OCI-LY7 (cell line): ENCODE measurements at places on chromosomes 12 and 14.

GRCh38 chr12:5257763-5258495, 174.0 kb upstream of the NTF3 start:
- no peak for DNase-seq

- no peak for DNase-seq
These were observed 40.7 kb upstream of the TMEM263 start for GRCh38 chr12:106914796-106915634.

GRCh38 chr12:101439236-101439635, 31.7 kb upstream of the ARL1 start:
- DNase-seq, result no peak

GRCh38 chr14:35339761-35340406, 47.7 kb downstream of the PSMA6 start:
- peak; percentile 58 for DNase-seq

DNA sequence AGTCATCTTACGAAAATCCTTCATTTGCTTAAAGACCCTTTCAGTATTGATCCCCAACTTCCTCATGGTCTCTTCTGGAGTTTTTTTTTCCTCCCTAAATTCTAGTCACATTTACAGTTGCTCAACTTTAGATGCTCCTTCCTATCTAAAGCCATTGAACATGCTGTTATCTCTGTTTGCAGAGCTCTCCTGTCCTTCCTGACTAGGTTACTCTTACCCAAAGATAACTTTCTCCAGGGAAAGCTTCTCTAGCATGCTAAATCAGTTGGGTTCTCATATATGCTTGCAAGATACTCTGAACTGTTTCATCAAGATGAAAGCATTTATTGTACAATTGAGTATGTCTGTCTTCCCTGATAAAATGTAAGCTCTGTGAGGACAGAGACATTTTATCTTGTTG, 1.8 kb upstream of the RAB21 start:
- DNase-seq, result no peak

- no peak for DNase-seq
These were observed 262.5 kb downstream of the FOXG1 start for GRCh38 chr14:29028973-29029582.

GRCh38 chr12:113064395-113065125, 8.0 kb downstream of the DTX1 start:
- peak; percentile 55 for DNase-seq

GRCh38 chr12:96335270-96335669, 65.0 kb downstream of the CDK17 start:
- no peak for DNase-seq

- DNase-seq, result peak; percentile 53
These were observed 40.6 kb downstream of the SPRING1 start for GRCh38 chr12:116697305-116697704.

GRCh38 chr14:35374263-35374712, 30.3 kb downstream of the NFKBIA start:
- DNase-seq, result no peak

DNA sequence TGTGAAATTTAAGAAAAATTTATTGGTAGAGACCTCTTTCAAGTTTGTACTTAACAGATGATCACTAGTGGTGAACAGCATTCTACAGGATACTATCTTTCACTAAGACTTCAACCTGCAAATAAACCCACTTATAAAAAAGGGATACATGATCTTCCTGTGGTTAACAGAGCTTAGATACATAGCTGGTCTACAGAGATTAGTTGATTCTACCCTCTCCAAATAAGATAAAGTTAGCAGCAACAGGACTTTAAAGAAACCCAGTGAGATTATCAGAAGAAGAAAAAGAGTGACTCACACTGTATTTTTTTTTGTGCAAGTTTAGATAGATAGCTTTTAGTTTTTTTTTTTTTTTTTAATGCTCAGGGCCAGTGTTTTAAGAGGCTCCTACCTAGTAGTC, 34.5 kb downstream of the USP44 start:
- DNase-seq, result no peak

DNA sequence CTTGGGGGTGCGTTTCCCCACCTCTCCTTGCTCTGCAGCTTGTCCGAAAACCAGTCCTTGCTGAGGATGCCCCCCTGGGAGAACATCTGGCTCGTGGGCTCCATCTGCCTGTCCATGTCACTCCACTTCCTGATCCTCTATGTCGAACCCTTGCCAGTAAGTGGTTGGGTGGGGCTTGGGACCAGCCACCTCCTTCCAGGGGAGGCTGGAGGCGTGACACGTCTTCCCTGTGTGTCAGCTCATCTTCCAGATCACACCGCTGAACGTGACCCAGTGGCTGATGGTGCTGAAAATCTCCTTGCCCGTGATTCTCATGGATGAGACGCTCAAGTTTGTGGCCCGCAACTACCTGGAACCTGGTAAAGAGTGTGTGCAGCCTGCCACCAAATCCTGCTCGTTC, 57.5 kb downstream of the ANAPC7 start:
- no peak for DNase-seq

GRCh38 chr14:53526200-53526599, 373.1 kb upstream of the DDHD1 start:
- DNase-seq, result no peak

DNA sequence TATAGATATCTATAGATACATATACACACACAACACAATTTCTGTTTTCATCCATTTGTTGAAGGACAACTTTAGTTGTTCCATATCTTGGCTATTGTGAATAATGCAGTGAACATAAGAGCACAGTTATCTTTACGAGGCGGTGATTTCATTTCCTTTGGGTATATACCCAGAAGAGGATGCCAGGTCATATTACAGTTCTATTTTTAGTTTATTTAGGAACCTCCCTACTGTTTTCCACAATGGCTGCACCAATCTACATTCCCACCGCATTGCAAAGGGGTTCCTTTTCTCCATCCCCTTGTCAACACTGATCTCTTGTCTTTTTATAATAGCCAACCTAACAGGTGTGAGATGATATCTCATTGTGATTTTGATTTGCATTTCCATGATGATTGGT, 143.4 kb upstream of the ARHGAP5 start:
- DNase-seq, result no peak

DNA sequence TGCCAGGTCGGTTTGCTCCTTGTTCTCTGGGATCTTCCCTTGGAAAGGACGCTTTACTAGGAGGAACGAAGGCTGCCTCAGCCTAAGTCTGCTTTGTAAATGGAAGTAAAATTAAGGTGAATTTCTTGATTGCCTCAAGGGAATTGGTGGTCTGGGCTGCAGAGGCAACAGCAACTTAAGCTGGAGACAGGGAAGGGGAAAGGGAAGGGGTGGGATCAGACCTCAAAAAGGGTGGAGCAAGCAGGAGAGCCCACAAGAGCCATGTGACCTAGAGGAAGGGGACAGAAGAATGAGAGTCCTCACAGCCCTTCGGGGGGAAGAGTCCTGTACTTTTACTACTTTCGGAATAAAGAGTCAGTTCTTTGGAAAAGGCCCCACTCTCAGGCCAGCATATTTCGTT, 147.9 kb downstream of the PPM1H start:
- no peak for DNase-seq

- DNase-seq, result no peak
These were observed 161.1 kb upstream of the FBXO33 start for GRCh38 chr14:39593377-39593776.

DNA sequence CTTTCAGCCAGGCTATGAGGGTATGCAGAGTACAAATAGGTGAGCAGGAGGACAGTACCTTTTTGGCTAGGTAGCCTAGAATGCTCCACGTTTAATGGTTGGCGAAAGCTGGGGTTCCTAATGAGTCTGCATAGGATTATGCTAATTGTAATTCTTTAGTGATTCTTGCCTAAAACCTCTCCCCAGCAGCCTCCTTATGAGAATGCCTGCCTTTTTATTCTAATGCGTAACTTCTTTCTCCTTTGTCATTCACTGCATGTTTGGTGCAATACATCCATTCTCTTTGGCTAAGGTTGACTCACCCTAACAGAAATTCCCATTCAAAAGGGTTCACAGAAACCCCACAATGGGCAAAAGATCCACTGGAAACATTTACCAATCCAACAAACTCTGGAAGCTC, 752.2 kb downstream of the FSCB start:
- no peak for DNase-seq

GRCh38 chr14:61321385-61322010, at the start of gene PRKCH:
Gene PRKCH, plus strand, starts transcription at chr14:61321579. Its CDS starts 523 bp downstream, at chr14:61322102.
- no peak for DNase-seq

GRCh38 chr12:4392223-4392742, 12.8 kb upstream of the FGF23 start:
- DNase-seq, result no peak

- no peak for DNase-seq
These were observed 9.6 kb upstream of the KRT80 start for GRCh38 chr12:52201451-52201839.

- DNase-seq, result no peak
These were observed 98.6 kb downstream of the SCARB1 start for GRCh38 chr12:124764870-124765580.

- peak; percentile 48 for DNase-seq
These were observed 1.6 kb downstream of the PYM1 start for GRCh38 chr12:55925870-55926737.

GRCh38 chr12:71092290-71092689, 65.5 kb downstream of the TSPAN8 start:
- DNase-seq, result no peak

- DNase-seq, result no peak
These were observed 2.1 kb upstream of the EMC9 start for GRCh38 chr14:24143511-24143910.

DNA sequence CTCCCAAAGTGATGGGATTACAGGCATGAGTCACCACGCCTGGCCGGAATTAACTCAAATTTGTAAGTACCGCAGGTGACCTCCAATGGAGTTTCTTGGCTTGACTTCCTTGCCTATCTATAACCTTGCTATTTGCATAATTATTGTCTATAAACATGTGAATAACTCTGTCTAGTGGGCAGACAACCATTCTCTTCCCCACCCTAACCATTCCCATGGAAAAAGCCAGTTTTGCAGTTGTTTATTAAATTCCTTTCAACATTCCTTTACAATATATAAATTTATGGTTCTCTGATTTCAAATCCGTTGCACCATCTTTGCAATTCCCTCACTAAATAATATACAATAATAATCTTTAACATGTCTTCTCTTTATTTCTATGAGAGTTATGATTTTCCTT, 61.0 kb upstream of the ZDHHC17 start:
- DNase-seq, result no peak

- no peak for DNase-seq
These were observed 138.6 kb downstream of the TPH2 start for GRCh38 chr12:72077111-72077820.

- no peak for DNase-seq
These were observed 59.6 kb upstream of the KCNC2 start for GRCh38 chr12:75269209-75269608.

- DNase-seq, result no peak
These were observed 49.8 kb downstream of the RIN3 start for GRCh38 chr14:92563359-92563758.

- no peak for DNase-seq
These were observed 967 bp upstream of the TAS2R19 start for GRCh38 chr12:11023387-11023786.

GRCh38 chr12:104682790-104683279, 226.1 kb downstream of the CHST11 start:
- DNase-seq, result peak; percentile 30

GRCh38 chr12:1807087-1807860, 13.1 kb upstream of the LRTM2 start:
- DNase-seq, result no peak

- DNase-seq, result no peak
These were observed 197.1 kb upstream of the RASSF8 start for GRCh38 chr12:25761356-25761755.

GRCh38 chr12:101743724-101744472, 4.6 kb upstream of the SYCP3 start:
- DNase-seq, result peak; percentile 93

DNA sequence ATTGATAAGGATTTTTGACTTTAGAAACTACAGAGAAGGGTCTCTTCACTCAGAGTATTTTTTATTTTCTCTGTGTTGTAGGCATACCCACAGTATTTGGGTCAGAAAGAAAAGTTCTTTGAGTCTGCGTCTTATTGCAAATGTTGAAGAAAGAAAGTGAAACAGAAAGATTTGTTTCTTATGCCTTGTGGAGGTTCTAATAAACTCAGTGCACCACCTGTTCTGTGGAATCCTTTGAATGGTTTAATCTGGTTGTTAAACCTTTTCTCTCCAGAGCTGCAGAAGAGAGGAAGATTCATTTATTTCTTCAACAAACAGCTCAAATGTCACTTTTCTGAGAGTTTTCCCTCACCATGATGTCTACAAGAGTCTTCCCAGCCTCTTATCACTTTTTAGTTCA, 146.6 kb upstream of the PLEKHG7 start:
- peak; percentile 21 for DNase-seq

GRCh38 chr14:53113989-53114388, 39.1 kb downstream of the DDHD1 start:
- no peak for DNase-seq

GRCh38 chr12:14171106-14171505, 189.7 kb upstream of the GRIN2B start:
- peak; percentile 90 for DNase-seq

GRCh38 chr14:40188006-40188405, 755.8 kb upstream of the FBXO33 start:
- no peak for DNase-seq

DNA sequence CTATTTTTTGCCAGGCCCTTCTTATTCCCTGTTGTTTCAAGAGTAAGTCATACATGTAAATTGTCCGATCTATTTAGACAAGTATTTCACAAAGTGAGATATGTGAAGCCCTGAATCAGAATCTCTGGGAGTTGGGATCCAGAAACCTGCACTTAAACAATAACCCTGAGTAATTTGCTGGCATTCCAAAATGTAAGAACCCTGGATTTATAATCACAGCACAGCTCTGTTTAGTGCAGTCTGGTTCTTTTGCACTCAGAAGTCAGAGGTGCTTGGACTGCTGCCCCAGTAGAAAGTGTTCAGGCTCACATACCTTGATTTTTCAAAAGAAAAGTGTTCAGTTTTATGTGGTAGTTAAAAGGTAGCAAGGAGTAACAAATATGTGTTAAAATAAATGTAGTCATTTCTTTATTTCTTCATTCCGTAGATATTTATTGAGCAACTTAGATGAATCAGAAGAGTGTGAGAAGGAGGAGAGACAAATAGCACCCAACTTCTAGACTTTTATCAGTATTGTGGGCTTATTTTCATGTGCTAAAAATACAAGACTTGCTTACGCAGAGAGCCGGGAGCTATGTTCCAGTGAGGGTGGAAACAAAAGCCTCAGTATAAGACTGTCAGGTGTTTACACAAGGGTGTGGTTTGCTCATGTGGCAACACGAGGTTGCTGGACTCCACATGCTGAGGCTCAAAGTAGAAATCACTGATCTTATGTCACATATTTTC, 70.1 kb downstream of the SYNE2 start:
- DNase-seq, result no peak

GRCh38 chr12:132296063-132296462, 33.3 kb downstream of the GALNT9 start:
- no peak for DNase-seq

GRCh38 chr14:61513986-61514830, 181.1 kb upstream of the HIF1A start:
- no peak for DNase-seq

GRCh38 chr12:4216187-4216927, 57.2 kb upstream of the CCND2 start:
- no peak for DNase-seq

DNA sequence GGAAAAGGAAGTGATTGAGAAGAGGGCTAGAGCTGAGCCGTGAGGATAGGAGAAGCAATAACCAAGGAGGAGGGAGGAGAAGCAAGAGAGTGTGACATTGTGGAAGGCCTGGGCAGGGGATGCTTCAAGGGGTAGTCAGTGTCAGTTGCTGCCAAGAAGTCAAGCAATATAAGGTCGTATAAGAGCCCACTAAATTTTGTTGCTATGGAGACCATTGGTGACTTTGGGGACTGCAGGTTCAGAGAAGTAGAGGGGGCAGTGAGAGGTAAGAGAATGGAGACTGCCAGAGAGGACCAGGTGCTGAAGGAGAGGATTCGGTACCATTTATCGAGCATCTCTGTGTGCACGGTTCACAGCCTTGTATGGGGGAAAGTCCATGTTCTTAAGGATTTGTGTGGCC, 3.1 kb upstream of the ATXN3 start:
- no peak for DNase-seq
